Lower leg skin (tissue), 4 donors: ENCODE measurements at places on chromosomes 11 and 22.
A peak's percentile ranks its signal among the peaks of the same experiment; 100 is the strongest.

GRCh38 chr22:23280356-23281052 is 100.2 kb downstream of the BCR start:
- DNase-seq, result no peak

GRCh38 chr11:31780480-31780971 is 30.6 kb downstream of the PAX6 start:
- DNase-seq, result no peak

GRCh38 chr11:62689421-62690183 is at the start of gene LRRN4CL:
Gene LRRN4CL, minus strand, starts transcription at chr11:62689530. Its CDS starts 1,022 bp downstream, at chr11:62688508.
- DNase-seq, result peak; percentile 89

DNA sequence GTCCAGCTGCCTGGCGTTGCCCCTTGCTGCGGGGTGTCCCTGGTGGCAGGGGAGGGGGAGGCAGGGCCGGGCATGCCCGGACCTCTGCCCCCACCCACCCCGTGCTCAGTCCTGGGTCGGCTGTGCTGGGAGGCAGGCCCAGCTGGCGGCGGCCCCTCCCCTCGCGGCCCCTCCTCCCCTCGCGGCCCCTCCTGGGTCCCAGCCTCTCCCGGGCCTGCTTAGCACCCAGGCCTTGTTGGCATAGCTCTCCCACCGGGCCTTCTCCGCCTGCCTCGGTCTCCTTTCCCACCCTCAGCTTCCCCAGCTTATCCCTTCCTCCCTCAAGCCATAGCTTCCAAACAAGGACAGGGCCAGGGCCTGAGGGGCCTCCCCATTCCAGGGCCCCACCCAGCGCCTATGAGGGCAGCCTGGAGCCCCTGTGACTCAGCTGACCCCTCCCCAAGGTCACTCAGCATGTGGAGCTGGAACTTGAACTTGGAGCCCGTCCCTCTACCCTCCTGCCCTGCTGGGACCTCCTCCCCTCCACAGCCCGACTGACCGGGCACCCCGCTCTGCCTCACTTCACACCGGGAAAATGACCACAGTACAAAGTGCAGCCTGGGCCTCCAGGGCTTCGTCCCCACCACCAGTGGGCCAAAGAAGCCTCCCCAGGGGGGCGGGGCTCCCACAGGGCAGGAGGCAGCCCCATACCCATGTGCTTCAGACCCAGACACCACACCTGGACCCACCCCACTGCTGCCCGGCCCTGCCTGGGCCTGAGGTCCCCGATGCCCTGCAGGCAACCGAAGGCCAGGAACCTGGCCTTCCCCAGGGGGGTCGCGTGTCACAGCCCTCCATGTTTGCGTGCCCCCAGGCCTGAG is 1.2 kb downstream of the EPS8L2 start:
- DNase-seq, result no peak

DNA sequence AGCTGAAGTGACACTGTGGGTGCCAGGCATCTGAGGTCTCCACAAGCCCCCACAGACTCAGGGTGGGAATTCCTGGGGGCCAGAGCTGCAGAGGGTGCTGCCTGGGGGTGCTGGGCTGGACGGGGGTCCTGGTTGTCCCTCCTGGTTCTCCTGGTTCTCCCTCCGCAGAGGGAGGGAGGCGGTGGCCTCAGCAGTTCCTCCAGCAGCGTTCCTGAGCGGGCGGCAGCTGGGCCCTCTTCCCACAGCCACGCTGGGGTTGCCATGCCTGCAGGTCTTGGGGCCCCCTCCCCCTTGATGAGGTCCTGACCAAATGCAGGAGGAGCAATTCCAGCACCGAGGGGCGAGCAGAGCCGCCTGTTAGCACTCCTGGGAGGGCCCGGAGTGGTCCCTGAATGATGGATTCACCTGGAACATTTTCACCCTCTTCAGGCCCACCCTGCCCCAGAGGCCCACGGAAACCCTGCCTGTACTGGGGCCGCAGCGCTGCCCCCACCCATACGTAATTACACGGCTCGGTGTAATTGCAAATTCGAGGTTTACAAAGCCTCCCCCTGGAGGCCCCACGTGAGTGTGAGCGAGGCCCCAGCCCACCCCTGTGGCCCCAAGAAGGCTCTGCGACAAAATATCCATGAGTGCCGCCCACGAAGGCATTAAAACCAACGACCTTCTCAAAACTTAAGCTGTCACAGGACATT is 635 bp downstream of the C11orf21 start:
- peak; percentile 84 for DNase-seq

DNA sequence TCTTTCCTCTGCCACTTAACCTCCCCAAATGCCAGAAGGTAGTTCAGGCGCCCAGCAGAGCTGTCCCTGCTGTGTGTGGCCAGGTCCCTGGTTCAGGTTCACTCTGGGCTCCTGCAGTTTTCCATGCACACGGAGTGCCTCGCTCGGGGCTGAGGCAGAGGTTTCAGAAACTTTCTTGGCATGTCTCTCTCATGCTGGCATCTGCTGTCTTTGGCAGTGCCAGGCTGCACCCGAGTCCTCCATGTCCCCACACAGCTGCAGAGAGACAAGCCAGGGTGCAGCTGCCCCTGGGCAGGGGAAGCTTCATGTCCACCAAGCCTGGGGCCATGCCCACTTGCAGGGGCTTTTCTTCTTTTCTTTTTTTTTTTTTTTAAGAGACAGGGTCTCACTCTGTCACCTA is 7.0 kb upstream of the NEFH start:
- DNase-seq, result no peak

GRCh38 chr11:561148-562003 is 606 bp downstream of the RASSF7 start:
- DNase-seq, result no peak

DNA sequence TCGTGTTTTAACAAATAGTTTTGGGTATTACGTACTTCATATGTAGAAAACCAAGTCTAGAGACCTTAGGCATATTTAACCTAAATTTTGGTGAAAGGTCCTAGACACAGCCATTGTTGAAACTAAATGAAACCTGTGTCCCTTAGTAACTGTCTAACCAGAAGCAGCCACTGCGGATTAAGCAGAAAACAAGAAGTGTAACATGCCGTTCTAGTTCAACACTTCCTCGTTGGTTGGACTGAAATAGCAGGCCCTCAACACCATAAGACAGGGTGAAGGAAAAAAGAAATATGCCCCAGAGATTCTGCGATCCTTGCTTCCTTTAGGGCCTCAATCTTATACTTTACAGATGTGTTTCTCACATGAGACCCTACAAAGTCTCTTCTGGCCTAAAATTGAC is 2.0 kb downstream of the NAA40 start:
- DNase-seq, result no peak

GRCh38 chr11:63603180-63603518 is 11.1 kb downstream of the PLAAT3 start:
- DNase-seq, result peak; percentile 57

- DNase-seq, result no peak
Observed at GRCh38 chr11:88178191-88178590, 2.9 kb upstream of the RAB38 start.

GRCh38 chr11:6410695-6411430 is 8.0 kb downstream of the APBB1 start:
- no peak for DNase-seq

GRCh38 chr11:74325649-74326645 is 14.5 kb upstream of the P4HA3 start:
- DNase-seq, result peak; percentile 89

- no peak for DNase-seq
Observed at GRCh38 chr11:67267188-67268080, 1.2 kb downstream of the GRK2 start.

DNA sequence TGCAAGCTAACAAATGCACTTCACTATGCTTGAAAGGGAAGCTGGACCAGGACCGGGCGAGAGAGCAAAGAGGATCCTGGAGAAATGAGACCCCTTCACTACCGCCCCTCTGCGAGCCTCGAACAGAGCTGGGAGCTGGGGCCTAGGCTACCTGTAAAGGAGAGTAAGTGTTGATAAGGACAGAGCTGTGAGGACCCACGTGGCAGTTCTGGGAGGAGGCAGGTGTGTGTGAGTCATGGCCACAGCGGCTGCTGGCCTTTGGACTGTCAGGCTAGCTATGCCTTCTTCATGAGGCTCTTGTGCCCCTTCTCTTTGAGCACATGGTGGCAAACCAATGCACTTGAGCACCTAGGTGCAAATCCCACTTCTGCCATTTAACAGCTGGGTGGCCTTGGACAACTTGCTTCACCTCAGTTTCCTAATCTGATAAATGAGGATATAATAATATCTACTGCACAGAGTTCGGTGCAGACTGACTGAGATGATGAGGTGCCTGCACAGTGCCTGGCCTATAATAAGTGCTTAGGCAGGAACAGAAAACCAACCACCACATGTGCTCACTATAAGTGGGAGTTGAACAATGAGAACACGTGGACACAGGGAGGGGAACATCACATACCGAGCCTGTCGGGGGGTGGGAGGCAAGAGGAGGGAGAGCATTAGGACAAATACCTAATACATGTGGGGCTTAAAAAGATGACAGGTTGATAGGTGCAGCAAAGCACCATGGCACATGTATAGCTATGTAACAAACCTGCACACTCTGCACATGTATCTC is 35.3 kb upstream of the KCNJ11 start:
- no peak for DNase-seq

- DNase-seq, result no peak
Observed at GRCh38 chr11:118132385-118133151, 20.1 kb downstream of the SCN4B start.

- DNase-seq, result no peak
Observed at GRCh38 chr11:15336021-15336420, 221.3 kb downstream of the INSC start.

- DNase-seq, result no peak
Observed at GRCh38 chr11:29318134-29318845, 698.5 kb downstream of the KCNA4 start.

GRCh38 chr22:35977136-35977535 is 51.5 kb downstream of the RBFOX2 start:
- no peak for DNase-seq

GRCh38 chr22:27514601-27515523 is 286.7 kb downstream of the MN1 start:
- DNase-seq, result peak; percentile 20

- DNase-seq, result no peak
Observed at GRCh38 chr11:17561111-17561415, 14.0 kb downstream of the OTOG start.

GRCh38 chr22:28813772-28814518 is 13.6 kb upstream of the XBP1 start:
- DNase-seq, result no peak

DNA sequence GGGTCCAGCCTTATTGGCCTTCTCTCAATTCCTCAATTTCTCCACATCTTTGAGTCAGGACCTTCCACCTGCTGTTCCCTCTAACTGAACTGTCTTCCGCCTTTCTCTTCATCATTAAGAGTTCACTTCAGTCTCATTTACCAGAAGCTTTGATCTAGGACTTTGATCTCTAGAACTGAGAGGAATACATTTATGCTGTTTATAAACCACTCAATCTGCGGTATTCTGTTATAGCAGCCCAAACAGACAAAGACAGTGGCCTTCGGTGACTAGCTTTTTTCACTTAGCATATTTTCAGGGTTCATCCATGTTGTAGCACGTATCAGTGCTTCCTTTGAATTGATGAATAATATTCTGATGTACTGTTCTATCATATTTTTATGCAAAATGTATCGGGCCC is 10.5 kb downstream of the CLPB start:
- peak; percentile 15 for DNase-seq

DNA sequence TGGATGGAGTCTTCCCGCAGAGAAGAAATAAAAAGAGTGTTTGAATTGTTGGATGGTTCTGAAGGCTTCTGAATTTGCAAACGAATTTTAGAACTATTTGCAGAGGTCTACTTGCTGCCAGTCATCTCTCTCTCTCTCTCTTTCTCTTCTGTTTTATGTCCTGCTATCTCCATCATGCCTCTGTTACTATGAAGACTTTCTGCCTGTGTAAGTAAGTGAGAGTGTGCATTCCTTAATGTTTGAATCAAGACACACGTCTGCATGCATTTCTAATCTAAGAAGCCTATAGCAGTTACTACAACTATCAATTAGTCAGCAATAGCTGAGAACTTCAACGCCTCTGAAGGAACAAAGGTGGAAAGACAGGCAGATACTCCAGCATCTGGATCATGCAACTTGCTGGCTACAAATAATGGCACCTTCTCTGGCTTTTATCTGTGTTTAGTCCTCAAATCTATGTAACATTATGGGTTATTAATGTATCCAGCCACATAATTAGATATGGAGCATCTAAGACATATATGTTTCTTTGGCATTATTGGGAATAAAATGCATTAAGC is 191.5 kb upstream of the BLID start:
- no peak for DNase-seq

DNA sequence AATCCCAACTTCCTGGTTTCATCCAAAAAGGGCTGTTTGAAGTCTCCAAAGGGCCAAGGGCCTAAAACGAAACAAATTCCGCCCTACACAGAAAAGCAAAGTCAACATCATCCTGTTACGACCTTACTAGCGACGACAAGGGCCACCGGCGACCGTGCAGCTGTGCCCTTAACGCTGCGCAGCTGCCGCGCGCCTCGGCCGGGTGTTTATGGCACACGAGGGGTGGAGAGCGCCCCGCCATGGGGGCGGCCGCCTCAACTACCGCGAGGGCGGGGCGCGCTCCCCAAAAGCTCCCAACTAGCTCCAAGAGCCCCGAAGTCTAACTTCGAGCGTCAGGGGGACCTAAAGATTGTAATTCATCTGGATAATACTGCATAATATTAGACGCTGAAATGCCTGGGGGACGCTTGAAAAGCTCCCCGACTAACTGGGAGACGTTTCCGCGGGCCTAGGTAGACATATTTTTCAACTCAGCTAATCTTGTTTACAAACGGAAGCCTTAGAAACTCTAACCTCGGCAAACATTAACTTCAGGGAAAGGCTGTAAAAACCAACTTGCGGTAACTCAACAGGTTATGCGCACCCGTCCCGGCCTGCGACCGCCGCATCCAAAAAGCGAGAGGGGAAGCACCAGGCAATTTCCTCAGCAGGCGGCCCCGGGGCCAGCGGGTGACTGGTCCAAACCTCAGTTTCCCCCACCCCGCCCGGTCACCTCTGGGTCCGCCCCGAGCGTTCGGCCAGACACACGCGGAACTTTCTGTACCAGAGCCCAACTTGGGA is 694 bp downstream of the TMEM123 start:
- DNase-seq, result peak; percentile 49

DNA sequence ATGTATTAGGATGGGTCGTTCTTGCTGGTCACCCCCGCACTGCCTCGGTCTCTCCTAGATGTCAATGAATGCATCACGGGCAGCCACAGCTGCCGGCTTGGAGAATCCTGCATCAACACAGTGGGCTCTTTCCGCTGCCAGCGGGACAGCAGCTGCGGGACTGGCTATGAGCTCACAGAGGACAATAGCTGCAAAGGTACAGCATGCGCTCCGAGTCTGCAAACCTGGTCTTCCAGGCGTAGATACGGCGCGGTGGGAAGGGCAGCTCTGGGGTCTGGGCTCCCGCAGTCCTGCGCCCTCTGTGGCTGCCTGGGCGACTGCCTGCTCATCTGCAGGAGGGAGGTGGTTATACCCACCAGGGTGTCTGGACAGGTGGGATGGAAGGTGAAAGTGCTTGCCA is 31.0 kb downstream of the FBLN1 start:
- no peak for DNase-seq

DNA sequence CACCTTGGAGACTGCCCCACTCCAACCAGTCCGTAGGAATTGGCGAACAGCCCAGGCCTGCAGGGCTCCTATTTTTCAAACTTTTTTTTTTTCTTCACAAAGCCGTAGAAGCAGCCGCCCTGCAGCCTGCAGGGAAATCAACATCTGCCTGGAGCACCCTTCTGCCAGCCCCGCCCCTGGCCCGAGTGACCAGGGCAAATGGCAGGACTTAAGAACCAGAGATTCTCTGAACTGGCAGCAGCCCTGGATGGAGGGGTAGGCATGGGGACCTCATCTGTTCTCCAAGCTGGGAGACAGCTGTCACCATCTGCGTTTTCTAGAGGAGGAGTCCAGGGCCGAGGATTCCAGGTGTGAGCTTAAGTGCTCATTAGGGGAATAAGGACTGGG is 5.6 kb downstream of the SCN2B start:
- no peak for DNase-seq

- DNase-seq, result no peak
Observed at GRCh38 chr11:10365045-10365444, 60.2 kb downstream of the ADM start.
